Muscle of leg (tissue), 16 donors: ENCODE measurements at places on chromosomes 7 and 10. TPM values are rescaled to one million over a fixed set of nuclear protein-coding genes. Genes with fewer than 3 reads are reported as not detected.

LRRC61 gene
- 3.6 TPM for total RNA-seq

GPR85 gene
- total RNA-seq: 1.2 TPM

- no peak for DNase-seq
Measured at GRCh38 chr7:132579260-132579899, 3.1 kb upstream of the PLXNA4 start.

DNA sequence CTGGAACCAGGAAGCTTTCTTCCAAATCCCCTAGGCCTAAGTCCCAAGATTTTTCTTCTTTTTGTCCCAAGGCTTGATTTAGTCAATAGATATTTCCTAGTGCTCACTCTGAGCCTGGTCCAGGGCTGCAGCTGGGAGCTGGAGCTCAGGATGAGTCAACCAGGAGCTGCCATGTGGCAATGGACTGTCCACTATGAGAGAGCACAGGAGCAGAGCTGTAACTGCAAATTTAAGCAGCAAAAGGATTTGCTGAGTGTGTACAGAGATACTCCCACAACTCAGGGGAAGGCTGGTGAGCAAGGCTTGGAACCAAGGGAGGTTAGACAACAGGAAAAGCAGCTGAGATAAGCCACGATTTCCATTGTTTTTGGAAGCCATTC lies 92.1 kb upstream of the CXCL12 start:
- DNase-seq: peak; percentile 53

DNA sequence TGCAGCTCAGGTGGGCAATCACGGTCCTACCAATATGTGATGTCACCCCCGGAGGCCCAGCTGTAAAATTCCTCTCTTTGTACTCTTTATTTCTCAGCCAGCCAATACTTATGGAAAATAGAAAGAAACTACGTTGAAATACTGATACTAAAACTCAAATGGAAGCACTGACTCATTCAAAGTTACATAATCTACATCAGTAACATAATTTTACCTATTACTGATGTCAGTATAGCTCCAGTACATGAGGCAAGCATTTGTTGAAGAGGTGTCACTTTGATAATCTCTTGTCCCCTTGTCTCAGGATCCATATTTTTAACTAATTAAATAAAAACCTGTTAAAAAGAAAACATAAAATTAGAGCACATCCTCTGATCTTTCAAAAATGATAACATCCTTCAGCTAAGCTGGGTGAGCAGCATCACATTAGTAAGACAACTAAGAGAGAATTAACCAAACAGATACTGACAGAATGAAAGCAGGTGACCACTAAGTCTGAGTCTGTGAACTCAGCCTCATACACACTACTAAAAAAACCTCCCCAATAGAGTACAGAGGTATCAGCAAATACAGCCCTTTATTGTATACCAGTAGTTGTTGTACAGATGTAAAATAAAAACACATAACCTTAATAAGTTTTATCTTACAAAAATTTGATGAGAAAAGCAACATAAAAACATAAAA lies 17.6 kb downstream of the SLC25A40 start:
- no peak for DNase-seq

PRR15 gene
- total RNA-seq: 0.04 TPM

DNA sequence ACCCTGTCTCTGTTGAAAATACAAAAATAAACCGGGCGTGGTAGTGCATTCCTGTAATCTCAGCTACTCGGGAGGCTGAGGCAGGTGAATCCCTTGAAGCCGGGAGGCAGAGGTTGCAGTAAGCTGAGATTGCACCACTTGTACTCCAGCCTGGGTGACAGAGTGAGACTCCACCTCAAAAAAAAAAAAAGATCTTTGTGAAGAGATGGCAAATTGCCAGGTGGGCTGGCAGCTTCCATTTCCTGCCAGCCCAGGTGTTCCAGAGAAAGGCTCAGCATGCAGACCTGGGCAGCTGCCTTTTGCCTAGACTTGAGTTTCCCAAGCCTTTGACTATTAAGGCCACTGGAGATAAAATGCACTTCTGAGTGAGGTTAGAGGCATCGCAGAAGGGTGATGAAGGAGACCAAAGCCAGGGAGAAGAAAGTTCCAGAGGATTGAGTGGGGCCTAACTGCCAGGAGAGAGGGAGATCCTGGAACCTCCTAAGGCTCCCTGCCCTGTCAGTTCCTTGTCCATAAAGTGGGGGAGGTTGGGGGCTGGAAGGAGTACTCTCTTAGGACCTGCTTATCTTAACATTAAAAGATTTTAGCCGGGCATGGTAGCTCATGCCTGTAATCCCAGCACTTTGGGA lies 10.0 kb upstream of the DDIT4 start:
- no peak for DNase-seq

DNA sequence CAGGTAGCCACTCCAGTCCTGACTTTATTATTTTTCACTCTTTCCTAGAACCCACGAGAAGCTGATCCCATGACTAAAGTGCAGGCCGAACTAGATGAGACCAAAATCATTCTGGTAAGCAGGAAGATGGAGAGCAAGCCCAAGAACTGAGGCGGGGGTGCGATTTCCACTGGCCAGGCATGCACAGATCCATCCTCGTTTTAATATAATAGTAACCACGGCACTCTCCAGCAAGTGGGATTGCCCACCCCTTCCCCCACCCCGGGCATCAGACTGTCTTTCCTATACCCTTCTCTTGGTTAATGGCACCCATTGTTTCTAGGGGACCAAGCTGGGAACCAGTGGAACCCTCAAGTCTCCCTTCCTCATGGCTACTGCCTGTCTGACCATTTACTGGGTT lies 7.3 kb downstream of the YKT6 start:
- DNase-seq: no peak

TAS2R41 gene
- total RNA-seq: not detected

NOS3 gene
- 4.9 TPM for total RNA-seq

- no peak for DNase-seq
Measured at GRCh38 chr10:64976150-64976549, 1454.9 kb downstream of the REEP3 start.

DNA sequence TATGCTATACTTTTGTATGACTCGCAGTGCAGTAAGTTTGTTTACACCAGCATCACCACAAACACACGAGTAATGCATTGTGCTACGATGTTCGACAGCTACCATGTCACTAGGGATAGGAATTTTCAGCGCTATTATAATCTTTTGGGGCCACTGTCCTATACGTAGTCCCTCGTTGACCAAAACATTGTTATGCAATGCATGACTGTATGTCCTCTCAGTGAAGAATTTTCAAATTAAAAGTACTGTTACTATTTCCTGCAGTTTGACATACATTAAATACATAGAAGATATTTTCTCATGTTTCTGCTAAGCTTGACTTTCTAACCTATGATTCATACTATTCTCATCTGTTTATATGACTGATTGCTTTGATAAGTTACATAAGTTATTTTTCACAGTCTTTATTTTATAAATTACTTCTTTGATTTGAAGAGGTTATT lies 203.6 kb downstream of the VTI1A start:
- no peak for DNase-seq

DNA sequence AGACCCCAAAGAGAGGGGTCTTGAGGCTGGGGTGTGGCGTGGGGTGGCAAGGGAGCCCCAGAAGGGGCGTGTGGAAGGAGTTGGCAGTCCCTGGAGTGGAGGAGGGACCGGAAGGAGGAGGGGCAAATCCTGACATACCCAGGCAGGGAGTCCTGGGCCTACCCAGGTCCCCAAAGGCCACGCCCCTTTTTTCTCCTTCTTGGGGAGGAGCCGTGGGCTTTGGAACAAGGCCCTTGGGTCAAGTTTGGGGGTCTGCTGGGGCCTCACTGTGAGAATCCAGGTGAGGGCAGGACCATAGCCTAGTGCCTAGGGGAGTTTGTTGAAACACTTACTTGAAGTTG lies 1.2 kb upstream of the SMARCD3 start:
- DNase-seq: peak; percentile 84

DNA sequence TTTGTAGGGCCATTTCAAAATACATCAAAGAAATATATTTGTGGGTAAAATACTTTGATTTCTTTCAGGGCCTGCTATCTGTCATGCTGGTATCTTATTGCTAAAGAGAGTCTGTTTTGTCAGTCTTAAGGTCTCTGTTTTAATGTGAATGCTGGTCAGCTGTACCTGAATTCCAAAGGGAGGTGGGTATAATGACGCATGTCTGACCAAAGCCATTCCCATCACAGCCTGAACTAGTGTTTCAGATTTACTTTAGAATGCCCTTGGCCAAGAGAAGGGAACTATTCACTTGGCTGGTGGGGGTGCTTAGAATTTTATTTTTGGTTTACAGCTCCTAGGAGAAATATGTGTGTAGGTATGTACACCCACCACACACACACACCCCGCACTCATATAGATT lies 30.6 kb upstream of the MYL10 start:
- no peak for DNase-seq

EGFR gene
- total RNA-seq: 25.4 TPM

CNNM1 gene
- 0.04 TPM for total RNA-seq

- DNase-seq: no peak
Measured at GRCh38 chr7:32242436-32242835, 172.2 kb upstream of the PDE1C start.

MSMB gene
- total RNA-seq: not detected

- DNase-seq: peak; percentile 23
Measured at GRCh38 chr7:133688483-133689239, 435.8 kb downstream of the EXOC4 start.

DNA sequence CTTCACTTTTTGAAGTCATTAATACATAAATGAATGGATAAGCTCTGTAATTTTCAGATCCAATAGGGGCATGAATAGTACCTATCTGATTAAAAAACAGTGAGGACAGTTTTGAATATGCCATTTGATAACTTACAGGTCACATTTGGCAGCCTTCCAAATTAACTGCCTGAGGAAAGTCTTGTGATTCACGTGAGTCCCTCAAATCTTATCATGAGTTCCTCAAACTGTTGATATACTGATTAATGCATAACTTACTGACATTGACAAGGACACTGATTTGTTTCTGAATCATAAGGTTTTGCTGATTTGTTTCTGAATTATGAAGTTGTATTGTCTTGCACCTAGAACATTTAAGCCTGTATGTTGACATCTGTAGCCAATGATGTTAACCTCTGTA lies 55.1 kb downstream of the ANKMY2 start:
- no peak for DNase-seq

ZC3HAV1 gene
- total RNA-seq: 12.2 TPM

DNA sequence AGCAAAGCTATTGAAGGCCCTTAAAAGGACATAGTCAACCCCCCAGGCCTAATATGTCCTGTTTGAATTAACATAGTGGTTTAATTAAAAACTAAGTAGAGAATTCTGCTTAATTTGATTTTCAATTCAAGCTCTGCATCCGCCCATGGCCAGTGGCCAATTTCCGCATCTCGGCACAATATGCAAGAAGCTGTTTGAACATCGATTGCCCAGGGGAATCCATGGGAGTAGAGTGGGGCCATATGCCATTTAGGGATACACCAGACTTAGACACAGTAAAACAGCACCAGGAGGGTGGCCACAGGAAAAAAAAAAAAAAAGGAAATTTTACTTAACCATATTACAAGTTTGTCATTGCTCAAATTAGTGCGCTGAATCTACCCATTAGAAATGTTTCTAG lies 100.4 kb downstream of the LMBR1 start:
- no peak for DNase-seq
